Iris pigment epithelial cell (primary cell): ENCODE measurements at places on chromosomes 2 and 18.

DNA sequence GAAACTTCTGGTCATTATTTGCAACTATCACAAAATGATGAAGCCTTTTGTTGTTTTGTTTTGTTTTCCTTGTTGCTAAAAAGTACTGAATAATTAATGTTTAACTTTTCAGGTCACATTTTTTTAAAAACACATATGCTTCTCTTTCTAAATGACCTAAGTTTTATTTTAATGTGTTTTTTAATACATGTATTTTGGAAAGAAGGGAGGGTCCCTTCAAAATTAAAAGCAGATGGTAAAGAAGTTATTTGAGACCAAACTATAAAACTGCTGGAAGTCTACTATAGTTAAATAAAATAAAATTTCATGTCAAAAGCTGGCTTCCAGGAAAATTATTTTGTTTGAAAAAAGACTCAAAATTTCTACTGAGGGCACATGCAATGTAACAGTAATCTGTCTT, 39.5 kb upstream of the ASNSD1 start:
- DNase-seq = no peak

GRCh38 chr2:552906-553305, 124.3 kb downstream of the TMEM18 start:
- no peak for DNase-seq

DNA sequence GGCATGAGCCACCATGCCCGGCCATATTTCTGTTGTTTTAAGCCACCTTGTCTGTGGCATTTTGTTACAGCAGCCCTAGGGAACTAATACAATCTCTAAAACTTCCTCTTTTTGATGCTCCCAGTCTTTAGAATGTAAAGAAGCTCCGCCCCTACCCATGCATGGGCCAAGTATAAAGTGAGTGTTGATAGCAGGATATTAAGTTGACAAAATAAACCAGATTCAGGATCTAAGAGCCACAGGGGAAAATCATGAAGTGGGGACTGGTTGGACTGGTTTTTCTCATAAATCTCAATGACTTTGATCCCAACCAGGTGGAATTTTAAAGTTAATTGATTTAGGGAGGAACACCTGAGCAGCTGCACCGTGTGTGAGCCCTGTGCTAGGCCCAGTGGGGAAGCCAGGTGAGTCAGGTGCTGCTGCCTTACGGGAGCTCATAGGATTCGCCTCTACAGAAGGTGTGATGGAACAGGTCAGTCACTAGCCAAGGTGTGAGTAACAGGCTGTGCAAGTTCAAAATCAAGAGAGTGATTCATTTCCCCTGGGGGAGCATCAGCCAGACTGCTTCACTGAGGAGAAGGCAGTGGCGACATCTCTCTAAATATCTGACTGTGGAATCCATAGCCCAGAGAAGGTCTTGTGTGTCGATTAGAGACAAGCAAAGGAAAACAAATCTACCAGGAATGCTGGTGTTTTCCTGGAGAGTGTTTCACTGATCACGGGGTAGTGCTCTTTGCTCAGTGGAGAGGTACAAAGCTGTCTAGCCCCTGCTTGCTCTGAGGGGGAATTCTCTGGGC, 63.0 kb upstream of the MSH2 start:
- DNase-seq = peak; percentile 71

GRCh38 chr18:3984163-3984757, 470.8 kb downstream of the DLGAP1 start:
- no peak for DNase-seq

GRCh38 chr18:50011813-50012435, 183.0 kb downstream of the MYO5B start:
- DNase-seq = peak; percentile 98

DNA sequence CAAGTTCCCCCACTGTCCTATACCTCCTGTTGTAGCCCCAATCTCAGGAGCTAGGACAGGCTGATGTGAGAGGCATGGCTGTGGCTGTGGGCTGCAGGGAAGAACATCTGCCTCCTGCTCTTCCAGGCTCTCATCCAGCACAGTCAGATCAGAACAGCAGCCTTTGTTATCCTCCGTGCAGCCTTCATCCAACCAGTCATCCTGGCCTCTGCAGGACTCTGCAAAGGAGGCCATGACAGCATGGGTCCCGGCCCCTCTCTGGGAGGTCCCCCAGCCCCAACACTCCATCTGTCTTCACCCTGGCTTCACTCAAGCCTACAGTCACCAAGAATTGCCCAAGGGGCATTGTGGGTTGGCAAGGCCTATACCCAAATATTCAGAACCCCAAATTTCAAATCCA, 223.2 kb upstream of the COPS8 start:
- DNase-seq = no peak

DNA sequence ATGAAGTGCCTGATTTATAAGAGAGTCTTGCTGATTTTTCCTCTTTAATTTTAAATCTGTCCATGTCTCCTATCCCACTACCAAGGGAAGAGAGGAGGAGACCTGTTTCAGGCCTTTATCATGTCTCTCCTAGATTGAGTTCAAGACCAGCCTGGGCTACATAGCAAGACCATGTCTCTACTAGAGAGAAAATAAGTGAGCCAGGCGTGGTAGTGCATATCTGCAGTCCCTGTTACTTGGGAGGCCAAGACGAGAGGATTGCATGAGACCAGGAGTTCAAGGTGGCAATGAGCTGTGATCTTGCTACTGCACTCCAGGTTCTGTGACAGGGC, 20.0 kb downstream of the EML4 start:
- DNase-seq = no peak
